ENCODE measurements at places on chromosomes 2 and 18. TPM values are rescaled to one million over a fixed set of nuclear protein-coding genes. Genes with fewer than 3 reads are reported as not detected.

DNA sequence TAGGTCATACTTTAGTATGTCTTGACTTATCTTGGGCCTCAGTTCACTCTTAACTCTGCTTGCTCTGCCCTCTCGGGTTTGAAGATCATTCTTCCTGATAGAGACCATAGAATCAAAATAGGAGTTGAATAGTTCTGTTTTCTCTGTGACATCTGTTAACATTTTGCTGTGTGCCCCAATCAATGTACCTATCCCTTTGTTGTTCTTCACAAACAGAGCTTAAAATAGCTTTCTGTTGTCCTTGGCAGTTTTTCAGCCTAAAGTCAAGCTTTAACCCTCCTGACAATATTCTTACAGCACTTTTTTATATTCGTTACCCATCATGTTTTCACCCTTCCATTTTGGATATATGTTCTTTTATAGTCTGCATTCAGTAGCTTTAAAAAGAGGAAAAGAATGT lies 724.5 kb upstream of the FANCL start:
- no peak for DNase-seq

DNA sequence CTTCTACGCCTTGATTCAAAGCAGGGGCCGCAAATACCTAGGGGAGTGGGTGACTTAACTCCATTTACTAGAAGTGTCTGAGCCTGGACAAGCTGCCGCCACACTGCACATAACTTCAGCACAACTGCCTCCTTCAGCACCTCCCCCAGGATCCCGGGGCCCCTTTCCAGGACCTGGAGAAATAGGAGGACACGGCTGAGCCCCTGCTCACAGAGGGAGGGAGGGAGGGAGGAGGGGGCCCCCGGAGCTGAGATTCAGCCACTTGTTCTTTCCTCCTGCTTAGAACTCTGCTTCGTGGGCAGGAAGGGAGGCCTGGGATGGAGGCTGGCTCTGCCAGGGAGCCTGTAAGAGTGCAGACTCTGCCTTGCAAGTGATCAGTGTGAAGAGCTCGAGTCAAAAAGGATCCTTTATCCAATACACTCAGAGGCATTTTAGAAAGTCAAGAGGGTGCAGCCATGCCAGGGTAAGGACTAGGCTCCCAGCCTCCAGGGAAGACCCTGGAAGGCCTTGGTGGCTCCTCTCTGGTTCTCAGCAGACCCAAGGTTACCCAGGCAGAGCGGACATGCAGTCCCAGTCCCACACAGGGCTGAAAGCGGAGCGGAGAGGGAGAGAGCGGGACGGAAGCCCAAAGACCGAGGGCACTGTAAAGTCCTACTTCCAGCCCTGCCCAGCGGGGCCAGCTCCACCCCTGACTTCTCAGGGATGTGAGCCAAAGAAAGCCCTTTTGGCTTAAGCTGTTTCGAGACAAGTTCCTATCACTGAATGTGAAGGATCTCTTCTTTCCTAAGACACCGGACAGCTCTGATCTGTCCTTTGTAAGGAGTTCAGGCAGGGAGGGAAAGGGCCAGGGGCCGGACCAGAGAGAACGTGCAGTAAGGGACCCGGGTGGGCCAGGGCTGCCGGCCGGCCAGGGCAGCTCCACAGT lies 8.6 kb upstream of the ARMC9 start:
- DNase-seq = no peak

GRCh38 chr18:1559563-1559962 lies 654.9 kb downstream of the ADCYAP1 start:
- DNase-seq = peak; percentile 1

- DNase-seq = no peak
Measured at GRCh38 chr2:29224693-29225551, 109.7 kb downstream of the CLIP4 start.

DNA sequence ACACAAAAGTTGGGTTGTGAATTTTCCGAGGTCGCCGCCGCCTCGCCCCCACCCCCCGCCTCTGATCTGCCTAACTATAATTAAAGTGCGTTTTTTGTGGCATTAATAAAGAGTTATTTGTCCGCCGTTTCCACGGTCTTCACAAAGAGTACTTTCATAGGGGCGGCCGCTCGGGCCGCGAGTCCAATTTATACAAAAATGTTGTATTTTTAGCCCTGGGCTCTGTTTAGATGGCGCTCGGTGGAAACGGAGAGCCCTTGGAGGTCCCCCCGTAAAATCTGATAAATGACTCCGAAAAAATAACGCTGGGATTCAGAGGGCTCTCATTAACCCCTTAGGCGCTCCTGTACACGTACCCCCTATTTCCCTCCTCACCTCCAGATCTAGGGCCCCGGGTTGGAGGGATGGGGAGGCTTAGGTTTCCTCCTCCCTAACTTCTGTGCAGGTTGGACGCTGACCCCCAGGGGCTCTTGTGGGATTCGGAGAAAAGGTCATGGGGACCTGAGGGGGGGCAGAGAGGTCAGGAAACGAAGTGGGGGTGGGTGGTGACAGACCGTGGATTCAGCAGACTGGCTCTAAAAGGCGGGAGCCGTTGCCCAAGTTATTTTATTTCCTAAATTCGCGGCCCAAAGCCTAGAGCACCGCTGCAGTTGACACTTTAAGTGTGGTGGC lies 1.9 kb downstream of the CYP26B1 start:
- DNase-seq = no peak

DNA sequence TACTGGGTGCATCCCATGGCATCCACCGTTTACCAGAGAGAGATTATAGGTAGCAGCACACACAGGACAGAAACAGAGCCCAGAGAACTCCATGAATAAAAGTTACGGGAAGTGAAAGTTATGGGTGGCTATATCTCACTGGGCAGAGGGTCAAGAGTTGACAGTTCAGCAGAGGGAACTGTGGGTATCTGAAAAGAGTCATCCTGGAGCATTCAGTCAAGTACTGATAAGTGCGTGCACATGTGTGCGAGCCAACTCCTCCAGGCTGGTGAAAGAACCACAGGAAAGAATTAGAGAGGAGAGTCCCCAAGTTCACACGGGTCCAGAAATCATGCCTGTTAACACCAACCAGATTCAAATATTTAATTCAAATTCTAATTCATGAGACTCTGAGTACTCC lies 1588.2 kb downstream of the LRP1B start:
- no peak for DNase-seq

GRCh38 chr2:160474319-160474645 lies 19.3 kb downstream of the RBMS1 start:
- DNase-seq = no peak

GRCh38 chr18:49835405-49835804 lies 22.1 kb upstream of the ACAA2 start:
- DNase-seq = no peak

- DNase-seq = no peak
Measured at GRCh38 chr18:24115628-24116027, 23.2 kb upstream of the CABYR start.

GRCh38 chr18:48572402-48573126 lies 33.7 kb downstream of the CTIF start:
- no peak for DNase-seq

- no peak for DNase-seq
Measured at GRCh38 chr18:45165176-45165713, 450.0 kb upstream of the SLC14A2 start.

GRCh38 chr2:61177727-61178549 lies 15.9 kb downstream of the C2orf74 start:
- peak; percentile 12 for DNase-seq

DNA sequence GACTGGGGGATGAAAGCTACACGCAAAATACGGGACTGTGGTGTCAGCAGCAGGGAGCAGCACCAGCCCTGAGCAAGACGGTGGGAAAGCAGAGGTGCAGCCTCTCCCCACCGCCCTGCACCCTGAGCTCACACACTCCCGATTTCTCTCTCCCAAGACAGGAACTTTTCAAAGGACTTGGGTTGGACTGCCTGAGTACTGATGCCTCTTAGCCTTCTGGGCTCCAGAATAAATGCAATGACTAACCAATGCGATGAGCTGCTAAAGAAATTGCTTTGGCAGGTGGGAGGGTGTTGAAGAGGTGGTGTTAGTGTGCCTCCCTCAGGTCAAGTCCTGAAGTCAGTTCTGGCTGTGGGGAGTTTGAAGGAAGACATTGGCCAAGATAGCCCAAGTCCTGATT lies 9.6 kb downstream of the TRIM54 start:
- no peak for DNase-seq

- no peak for DNase-seq
Measured at GRCh38 chr2:50584185-50584584, 447.7 kb downstream of the NRXN1 start.

- no peak for DNase-seq
Measured at GRCh38 chr18:8484951-8485350, 124.3 kb upstream of the RAB12 start.

DNA sequence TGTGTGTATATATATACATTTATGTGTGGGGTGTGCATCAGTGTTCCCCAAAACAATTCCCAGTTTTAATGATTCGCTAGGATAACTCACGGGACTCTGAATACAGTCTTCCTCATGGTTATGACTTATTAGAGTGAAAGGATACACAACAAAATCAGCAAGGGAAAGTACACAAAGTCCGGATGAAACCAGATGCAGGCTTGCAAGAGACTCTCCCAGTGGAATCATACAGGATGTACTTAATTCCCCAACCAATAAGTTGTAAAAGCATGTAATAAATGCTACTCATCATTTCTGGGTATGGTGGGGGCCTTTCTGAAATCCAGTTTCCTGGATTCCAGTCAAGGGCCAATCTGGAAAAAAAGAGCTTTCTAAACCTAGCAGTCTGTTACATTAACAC lies 654.1 kb upstream of the SYT4 start:
- DNase-seq = no peak

DNA sequence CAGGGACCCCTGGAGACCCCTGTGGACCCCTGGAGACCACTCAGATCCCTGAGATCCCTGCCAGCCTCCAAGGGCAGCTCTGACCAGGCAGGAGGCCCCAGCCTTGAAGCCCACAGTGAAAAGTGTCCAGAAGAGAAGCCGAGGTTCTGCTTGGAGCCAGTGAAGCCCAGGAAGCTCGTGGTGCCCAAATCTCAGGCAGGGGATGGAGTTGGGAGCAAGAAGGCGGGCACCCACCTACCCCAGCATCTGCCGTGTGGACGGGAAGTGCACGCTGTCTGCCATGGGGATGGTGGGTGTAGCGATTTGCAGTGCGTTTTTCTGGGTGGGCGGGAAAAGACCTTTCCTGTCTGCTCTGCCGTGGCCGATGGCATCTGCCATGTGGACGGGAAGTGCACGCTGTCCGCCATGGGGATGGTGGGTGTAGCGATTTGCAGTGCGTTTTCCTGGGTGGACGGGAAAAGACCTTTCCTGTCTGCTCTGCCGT lies 120.6 kb upstream of the CTDP1 start:
- no peak for DNase-seq

DNA sequence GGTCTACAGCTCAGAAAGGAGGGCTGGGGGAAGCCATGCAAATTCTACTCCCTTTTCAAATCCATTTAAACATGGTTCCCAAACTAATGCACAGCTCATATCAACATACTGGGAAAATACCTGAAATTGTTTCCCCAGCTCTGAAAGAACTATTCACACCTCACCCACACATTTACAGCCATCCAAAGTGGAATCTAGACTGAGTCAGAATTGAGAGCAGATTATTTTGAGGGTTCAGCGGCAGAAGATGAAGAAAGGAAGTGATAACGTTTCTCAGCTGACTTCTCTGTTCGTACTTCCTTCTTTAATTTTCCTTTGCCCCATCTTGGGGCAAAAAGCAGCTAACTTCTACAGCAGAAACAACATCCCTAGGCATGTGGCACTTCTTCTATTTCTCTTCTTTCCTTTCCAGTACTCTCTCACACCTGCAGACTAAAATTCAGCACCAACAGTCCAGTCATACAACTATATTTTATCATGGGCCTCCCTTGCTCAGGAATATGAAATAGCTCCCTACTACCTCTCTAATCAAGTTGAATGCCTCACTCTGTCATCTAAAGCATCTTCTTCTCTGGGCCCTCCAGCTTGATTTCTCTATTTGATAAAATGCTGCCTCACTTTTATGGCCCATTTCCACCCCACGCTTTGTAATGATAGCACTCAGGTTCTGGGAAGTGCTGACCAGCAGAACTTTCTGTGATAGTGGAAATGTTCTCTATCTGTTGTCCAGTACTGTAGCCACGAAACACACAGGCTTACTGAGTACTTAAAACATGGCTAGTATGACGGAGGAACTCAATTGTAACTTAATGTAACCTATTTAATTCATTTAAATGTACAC lies 35.9 kb downstream of the ARHGAP25 start:
- no peak for DNase-seq

GRCh38 chr2:187547353-187547979 lies 6.8 kb downstream of the TFPI start:
- DNase-seq = no peak

DNA sequence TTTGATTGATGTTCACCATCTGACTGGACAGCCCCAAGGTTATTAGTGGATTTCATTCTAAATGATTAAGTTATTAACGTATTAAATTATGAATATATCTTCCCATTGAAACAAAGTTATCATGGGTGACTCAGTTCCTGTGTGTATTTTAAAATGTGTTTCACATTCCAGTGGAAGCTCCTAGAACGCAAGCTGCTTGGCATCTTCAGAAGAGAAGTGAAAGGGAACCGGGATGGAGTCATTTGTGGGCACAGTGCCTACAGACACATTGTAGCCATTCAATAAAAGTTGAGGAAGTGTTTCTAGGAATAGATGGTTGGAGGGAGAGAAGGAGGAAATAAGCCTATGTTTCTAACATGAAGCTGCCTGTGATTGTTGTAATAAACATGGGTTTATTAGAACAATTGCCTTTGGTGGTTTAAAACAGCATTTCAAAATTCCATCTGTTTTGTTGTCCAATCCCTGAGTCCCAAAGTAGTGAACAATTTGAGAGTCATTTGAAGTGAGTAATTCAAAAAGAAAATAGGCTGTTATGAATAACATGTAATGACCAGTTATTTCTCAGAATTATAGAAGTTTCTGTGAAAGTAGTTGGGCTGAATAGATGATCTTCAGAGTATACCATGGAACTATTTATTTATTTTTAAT lies 143.5 kb downstream of the PKP4 start:
- DNase-seq = no peak

DNA sequence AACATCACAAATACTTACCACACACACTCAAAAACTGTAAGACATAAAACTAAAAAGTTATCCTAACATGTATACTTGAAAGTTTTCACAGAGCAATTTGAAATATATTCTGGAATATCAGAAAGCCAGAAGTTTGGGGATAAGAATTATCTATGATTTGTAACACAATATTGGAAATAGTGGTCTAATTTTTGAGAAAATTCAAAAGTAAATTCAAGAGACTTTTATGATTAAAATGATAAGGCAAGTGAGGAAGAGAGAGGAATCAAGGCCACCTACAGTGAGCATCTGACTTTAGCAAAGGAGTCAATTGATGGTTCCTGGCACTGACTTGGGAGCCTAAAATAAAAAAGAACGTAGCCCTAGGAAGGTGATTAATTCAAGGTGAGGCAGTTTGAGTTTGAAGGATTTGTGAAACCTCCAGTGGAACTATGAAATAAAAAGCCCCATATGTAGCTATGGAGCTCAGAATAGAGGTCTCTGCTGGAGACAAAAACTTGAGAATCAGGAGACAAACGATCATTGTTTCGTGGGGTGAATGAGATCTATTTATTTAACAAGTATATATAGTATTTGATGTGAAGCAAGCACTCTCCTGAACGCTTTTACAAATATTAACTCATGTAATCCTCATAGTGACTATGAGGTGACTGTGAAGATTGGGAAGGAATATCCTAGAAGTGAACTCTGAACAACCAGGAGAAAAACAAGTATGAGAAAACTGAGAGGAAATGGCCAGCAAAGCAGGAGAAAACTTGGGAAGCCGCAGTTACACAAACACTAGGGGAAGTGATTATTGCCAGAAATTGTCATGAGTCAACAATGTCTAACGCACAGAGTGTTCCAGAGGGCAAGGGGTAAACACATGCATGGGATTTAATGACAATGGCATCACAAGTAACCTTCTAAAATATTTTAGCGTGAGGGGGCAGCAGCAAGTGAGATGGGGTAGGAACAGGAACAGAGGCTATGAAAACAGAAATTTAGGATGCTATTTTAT lies 12.8 kb downstream of the TFPI start:
- DNase-seq = no peak

The CFAP65 gene
- polyA plus RNA-seq = 0.36 TPM

The ALKAL2 gene
- polyA plus RNA-seq = 6.6 TPM

Measured in renal cortex interstitium (tissue), 15 donors.